ENCODE measurements at places on chromosomes 6 and 20.

DNA sequence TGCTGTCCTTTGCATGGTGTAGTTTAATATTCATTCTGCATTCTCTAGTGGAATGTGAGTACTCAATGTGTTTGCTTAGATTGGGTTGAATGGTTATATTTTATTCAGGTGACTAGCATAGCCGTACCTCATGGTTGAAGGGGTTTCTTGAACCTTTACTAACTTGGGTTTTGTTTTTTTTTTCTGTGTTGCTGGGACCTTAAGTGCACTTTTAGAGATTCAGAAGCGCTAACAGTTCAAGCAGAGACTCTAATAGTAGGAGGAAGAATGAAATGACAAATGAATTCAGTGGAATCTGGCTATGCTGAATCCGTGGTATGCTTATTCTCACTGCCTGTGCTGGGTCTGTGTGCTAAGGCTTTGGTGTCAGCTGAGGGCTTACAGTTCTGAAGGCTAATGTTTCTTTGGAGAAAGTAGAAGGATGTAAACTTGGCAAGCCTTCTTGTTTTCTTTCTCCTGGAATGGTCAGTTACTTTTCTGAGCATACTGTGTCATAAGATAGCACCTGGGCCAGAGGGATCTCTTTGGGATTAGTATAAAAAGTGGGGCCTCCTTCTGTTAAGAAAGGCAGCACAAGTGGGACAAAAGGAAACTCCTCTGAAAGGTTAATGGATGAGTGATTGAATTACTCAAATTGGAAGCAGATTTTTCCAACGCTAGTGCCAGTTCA, 28.7 kb downstream of the RNF144B start:
- DNase-seq: no peak

DNA sequence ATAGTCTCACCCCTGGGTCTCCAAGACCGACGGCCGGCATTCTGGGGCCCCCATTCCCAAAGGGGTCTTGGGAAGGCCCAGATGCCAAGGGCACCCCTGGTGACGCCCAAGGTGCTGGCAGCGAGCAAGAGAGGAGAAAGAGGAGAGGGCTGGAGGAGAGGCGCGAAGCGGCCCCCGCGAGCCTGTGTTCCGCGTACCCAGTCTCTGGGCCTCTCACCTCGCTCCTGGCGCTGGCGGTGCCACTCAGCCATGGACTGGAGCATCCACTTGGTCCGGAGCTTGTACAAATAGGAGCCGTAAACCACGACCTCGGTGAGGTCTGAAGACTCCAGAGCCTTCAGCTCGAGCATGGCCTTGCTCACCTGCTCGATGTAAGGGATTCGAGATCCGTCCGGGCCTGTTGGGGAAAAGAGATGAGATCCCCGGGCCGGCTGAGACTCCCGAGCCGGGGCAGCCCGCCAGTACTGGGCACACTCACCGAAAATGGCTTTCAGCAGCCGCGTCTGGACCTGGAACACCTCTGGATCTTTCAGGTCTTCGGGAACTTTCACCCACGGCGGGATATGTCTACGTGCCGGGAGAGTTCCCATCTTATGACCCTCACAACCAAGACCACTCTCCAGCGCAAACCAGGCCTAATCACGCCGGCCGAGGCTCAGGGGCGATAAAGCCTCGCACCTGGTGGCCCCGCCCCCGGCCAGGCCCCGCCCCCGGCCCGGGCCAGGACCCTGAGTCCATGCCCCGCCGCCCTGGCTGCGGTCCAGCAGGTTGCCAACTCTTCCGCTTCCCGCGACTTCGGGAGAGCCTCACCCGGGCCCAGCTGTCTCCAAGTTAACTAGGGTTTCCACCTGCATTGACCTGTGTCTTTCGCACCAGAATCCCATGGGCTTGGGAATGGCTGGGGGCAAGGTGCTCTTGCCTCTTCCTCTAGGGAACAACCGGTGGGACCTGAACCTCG, at the start of gene DPPA5:
Gene DPPA5, minus strand, starts transcription at position 641 of the 958 bp plus-strand sequence. Its CDS starts 51 bp downstream, at position 590.
- no peak for DNase-seq

DNA sequence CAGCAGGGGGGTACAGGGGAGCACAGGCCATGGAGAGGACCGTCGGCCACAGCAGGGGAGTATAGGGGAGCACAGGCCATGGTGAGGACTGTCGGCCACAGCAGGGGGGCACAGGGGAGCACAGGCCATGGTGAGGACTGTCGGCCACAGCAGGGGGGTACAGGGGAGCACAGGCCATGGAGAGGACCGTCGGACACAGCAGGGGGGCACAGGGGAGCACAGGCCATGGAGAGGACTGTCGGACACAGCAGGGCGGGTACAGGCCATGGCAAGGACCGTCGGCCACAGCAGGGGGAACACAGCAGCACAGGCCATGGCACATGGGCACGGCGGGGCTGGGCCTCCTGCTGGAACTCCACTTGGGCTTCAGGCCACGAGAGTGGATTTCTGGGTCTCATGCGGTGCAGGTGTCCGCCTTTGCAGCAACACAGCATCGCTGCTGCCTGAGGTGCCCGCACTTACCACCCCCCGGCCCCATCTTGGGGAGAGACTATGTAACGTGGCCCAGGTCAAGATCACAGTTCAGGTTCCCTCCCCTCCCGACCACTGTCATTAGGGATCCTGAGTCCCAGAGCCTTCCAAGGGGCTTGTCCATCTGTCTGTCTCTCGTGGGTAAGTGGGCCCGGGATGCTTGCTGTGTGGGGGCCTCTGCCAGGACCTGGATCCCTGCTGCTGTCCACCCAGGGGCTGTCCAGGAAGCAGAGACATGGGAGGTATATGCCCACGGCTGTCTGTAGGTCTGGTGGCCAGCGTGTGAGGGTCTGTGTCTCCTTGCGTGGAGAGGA, 2.5 kb downstream of the NPBWR2 start:
- no peak for DNase-seq

DNA sequence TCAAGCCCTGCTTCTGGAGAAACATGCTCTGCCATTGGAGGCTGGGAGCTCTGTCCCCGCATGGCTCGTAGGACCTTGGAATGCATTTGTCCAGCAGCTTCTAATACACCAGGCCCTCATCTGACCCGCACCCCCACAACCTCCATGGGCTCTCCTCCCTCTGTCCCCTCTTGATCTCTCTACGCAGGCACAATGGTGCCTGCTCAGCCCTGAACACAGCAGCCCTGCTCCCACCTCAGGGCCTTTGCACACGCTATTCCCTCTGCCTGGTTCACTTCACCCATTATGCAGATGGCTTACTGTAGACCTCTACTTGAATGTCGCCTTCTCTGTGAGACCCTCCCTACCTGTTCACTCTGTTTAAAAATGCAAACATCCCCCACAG, 27.0 kb upstream of the PTGIS start:
- DNase-seq: no peak

GRCh38 chr6:51704932-51705540, 382.4 kb downstream of the PKHD1 start:
- no peak for DNase-seq

DNA sequence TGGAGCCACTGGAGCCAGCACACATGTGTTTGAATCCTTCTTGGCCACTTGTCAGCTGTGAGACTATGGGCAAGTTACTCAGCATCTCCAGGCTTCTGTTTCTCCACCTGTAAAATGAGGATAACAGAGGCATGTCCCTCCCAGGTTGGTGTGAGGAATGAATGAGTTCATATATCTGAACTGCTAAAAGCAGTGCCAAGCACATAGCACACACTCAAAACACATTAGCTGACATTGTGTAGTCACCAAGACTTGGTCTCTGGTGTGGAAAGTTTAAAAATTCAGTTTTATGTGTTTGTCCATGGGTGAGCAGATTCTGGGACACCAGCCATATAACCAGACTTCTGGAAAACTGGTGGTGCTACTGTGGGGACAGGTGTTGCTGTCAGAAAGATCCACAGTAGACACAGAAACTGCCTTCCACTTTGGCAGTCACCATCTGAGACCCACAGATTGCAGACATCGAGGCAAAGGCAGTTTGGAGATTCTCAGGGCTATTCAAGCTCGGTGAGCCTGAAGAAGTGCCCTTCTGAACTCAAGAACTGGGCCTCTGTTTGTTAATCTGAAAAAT, 115.8 kb downstream of the MRPL14 start:
- DNase-seq: no peak

GRCh38 chr20:8812817-8813216, 256.1 kb upstream of the PLCB4 start:
- no peak for DNase-seq

GRCh38 chr6:87183687-87184086, 28.3 kb downstream of the ZNF292 start:
- no peak for DNase-seq

DNA sequence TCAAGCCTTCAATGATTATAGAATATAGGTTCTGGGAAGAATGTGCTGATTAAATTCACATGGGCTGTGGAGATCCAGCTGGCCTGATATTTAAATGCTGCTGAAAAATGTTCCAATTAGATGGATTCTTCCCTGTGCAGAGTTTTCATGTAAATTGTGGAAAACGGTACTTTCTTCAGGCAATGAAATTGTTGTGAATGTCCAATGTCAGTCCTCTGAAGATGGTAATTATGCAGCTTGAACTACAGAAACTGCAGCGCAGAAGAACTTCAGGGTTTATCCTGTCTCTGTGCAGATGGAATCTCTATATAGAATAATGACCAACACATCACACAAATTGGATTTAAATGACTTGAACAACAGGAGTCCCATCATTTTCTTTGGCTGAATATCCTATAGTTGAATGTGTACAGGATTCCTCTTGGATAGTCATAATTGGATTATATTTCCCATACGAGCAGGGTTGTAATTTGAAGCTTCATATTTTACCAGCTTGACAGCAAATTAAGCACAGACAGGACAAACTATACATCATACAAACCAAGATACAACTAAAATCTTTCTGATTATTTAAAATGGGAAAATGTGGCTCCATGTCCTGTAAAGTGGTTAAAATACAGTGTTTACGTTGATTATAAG, 82.3 kb downstream of the CAP2 start:
- no peak for DNase-seq

DNA sequence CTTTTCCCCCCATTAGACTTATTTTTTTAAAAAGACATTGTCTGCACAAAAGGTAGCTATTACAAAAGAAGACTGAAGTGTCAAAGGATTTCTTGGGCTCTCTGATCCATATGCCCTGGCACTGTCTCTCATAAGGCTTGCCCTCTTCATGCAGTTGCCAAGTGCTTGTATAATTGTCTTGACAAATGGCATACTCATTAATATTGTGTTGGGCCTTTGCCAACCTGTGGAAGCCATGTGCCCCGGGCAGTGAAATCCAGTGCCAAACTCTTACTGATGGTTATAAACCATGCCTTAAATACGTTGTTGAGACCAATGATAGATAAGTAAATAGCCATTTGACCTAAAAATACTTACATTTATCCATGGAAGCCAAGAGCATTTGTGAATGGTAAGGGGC, 98.1 kb downstream of the FARS2 start:
- DNase-seq: no peak

- DNase-seq: no peak
These were observed 130.0 kb downstream of the TSHZ2 start for GRCh38 chr20:53101992-53102760.

DNA sequence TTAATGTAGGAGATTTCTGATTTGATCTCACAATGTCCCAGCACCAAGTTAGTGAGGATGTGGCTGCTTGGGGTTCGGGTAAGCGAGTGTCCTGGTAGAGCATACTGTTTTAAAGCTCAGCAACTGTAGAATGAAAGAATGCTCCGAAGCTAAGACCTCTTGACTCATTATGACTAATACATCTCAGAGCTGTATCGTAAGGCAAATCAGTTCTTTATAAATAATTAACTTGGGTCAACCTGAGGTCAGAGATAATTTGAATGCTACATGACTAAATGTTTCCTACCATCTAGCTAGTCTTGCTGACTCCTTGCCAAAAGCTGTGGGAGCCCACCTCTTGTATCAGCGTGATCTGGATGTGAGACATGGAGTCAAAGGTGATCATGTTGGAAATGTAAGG, 128.8 kb upstream of the PDE7B start:
- DNase-seq: no peak

GRCh38 chr6:84605298-84605697, 159.1 kb downstream of the TBX18 start:
- DNase-seq: no peak

Data from stimulated activated CD4-positive, alpha-beta T cell treated with anti-CD3 and anti-CD28 coated beads, Interleukin-1b, Interleukin-23, amount 100 ng/mL, for 1 hour (primary cell).